SHP77 treated with DMSO at 0.1 percent for 48 hours (cell line): ENCODE measurements at places on chromosomes 1 and 21.

DNA sequence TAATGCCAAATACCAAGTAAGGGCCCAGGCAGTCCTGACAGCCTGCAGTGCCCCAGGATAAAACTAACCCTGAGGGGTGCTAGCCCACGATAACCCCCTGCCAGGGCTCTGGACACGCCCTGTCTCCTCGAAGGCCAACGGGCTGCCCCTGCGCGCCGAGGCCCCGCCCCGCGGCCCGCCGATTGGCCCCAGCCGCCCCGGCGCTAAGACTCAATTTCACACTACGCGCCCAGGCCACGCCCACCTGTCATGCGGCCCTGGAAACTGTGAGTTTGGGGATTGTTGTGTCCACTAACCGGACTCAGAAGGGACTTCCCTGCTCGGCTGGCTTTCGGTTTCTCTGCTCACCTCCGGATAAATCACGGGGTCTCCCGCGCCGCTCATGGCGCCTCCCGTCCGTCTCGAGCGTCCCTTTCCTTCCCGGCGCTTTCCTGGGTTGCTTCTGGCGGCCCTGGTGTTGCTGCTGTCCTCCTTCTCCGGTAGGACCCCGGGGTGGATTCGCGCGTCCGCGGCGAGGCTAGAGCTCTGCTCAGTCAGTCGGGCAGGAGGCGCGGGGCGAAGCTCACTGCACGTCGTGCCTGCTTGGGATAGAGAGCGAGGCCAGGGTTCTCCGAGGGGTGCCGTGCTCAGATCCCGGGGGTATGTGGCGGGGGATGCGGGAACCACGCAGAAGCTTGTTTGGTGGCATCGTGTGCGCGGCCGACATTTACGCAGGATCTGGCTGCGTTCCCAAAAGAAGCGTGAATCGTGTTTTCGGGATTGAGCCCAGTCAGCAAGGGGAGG, at the start of gene CR1L:
CR1L (plus strand) TSS at position 282 of the 783 bp plus-strand sequence; CDS start at position 383, 101 bp downstream.
- no peak for DNase-seq

DNA sequence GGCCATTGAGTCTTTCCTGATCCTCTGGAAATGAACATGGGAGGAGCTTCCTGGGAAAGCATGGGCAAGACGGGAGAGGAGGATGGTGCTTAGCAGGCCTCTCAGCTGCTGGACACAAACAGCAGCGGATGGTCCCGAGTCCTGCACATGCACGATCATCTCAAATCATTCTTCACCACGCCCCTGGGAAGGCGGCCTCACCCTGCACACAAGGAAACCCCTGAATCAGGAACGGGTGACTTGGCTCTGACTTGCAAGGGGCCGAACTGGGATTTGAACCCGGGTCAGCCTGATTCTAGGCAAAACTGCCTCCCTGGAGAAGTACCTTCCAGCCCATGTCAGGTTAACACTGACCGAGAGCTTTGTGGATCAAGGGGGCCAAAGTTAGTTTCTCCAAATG, 134.8 kb upstream of the WNT4 start:
- no peak for DNase-seq

DNA sequence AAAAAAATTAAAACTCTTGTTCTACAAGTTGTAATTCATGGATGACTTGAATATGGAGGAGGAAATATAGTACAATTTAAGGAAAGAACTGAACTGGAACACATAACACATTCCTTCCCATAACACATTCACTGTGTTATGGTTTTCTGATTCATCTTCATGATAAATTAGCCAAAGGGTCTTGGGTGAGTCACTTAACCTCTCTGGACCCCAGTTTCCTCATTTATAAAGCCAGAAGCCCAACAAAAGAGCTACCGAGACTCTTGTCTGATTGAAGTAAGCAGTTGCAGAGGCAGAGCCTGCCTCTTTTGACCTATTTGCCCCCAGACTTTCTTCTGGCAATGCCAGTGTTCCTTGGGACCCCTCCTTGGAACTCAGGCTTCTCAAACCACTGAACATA, 161.9 kb upstream of the KCTD3 start:
- DNase-seq = no peak

GRCh38 chr1:79928901-79929300, 922.4 kb upstream of the ADGRL4 start:
- no peak for DNase-seq

DNA sequence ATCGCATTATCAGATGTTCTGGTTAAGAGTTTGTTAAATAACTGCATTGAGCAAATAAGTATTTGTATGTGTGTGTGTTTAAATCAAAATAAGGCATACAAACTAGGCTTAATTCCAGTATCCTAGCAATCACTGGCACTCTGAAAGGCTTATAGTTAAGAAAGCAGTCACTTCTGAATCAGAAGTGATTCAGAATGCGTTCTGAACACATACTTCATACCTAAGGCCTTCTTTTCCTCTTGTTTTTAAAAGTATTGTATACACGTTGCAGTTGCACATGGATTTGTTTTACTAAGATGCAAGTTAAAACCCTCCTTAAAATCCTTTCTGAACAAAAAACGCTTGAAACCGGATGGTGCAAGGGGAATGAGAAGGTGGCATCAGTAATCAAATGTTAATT, 238.4 kb upstream of the DMRTA2 start:
- DNase-seq = no peak

GRCh38 chr1:200330741-200331428, 79.0 kb downstream of the ZNF281 start:
- no peak for DNase-seq

DNA sequence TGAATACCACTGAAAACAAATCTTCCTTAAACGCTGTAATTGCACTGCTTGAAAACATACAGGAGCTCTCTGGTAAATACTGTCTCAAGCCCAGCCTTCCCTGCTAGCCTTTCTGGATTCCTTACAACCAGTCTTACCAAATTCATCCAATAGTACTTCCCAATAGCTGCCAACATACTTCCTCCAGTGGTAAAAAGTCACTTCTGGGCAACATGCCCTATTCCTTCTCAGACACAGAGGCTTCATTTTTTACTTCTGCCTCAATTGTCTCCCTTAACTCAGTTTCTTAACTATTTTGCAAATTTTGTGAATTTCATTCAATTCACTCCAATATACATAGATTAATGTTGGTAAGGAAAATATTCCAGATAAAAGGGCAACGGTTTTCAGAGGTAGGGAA, 166.3 kb downstream of the TBX15 start:
- DNase-seq = no peak

DNA sequence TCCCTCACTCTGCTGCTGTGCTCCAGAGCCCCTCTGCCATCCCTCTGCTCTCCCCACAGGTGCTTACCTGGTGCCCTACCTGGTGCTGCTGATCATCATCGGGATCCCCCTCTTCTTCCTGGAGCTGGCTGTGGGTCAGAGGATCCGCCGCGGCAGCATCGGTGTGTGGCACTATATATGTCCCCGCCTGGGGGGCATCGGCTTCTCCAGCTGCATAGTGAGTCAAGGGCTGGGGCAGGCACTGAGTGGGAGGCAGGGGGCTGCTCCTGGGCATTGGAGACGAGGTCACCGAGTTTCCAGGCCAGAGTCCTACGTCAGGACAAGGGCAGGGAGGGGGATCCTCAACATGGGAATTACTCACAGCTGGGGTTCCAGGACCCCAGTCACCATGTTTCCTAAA, 21.7 kb downstream of the SLC6A17 start:
- no peak for DNase-seq

DNA sequence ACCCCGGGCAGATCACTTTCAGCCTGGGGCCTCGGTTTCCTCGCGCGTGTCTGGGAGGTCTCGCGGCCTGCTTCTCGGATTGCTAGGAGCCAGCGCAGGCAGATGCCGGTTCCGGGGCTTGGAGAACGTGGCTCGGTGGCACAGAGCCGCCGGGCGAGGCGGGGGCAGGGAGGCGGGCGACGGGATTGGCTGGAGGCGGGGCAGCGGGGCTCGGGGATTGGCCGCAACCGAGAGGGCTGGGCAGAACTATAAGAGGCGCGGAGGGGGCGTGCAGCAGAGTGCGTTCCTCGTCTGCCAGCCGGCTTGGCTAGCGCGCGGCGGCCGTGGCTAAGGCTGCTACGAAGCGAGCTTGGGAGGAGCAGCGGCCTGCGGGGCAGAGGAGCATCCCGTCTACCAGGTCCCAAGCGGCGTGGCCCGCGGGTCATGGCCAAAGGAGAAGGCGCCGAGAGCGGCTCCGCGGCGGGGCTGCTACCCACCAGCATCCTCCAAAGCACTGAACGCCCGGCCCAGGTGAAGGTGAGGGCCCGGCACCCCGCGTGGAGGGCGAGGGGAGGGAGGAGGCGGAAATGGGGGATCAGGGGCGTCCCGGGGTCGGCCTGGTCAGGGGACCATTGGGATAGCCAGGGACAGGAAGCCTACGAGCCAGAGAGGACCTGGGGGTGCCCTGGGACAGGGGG, at the start of gene MFSD2A:
MFSD2A (plus strand) TSS at position 276 of the 677 bp plus-strand sequence; CDS start at position 424, 148 bp downstream.
- DNase-seq = peak; percentile 81
